ENCODE measurements at places on chromosomes 16 and 17.

GRCh38 chr17:63631626-63632025, 9.4 kb downstream of the MAP3K3 start:
- DNase-seq: no peak

- DNase-seq: no peak
Measured at GRCh38 chr16:23337836-23338550, 35.9 kb downstream of the SCNN1B start.

- no peak for DNase-seq
Measured at GRCh38 chr17:49229805-49230600, 584 bp downstream of the PHOSPHO1 start.

DNA sequence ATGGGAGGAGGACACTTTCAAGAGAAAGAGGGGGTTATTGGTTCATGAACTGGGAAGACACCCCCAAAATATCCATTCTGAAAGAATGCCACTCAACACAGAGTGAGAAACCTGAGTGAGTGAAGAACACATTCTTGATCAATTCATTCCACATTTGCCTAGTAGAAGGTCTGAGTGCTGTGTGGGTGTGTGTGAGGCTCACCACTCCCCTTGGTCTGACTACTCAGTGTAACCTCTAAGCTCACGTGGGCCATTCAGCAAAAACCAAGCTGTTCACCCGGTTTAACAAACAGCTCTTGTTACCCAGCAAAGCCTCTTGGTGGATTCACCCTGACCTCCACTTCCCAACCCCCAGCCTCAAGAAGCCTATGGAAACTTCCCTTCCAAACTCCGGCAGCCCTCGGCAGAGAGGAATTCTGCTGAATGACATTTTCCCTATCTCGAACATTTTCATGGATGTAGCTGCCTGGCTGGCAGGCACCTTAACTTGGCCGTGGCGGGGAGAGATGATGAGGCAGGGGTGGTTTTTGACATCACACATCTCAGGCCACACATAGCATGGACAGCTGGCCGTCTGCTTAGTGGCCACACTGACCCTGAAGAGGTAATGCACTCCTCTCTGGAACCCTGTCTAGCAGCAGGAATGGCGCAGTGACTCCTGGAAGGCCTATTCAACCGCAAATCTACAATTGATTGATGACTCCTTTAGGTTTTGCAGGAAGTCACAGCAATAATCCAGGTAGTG, 11.6 kb downstream of the ST6GALNAC1 start:
- DNase-seq: no peak

GRCh38 chr17:2635241-2635640, 41.8 kb downstream of the PAFAH1B1 start:
- DNase-seq: no peak

DNA sequence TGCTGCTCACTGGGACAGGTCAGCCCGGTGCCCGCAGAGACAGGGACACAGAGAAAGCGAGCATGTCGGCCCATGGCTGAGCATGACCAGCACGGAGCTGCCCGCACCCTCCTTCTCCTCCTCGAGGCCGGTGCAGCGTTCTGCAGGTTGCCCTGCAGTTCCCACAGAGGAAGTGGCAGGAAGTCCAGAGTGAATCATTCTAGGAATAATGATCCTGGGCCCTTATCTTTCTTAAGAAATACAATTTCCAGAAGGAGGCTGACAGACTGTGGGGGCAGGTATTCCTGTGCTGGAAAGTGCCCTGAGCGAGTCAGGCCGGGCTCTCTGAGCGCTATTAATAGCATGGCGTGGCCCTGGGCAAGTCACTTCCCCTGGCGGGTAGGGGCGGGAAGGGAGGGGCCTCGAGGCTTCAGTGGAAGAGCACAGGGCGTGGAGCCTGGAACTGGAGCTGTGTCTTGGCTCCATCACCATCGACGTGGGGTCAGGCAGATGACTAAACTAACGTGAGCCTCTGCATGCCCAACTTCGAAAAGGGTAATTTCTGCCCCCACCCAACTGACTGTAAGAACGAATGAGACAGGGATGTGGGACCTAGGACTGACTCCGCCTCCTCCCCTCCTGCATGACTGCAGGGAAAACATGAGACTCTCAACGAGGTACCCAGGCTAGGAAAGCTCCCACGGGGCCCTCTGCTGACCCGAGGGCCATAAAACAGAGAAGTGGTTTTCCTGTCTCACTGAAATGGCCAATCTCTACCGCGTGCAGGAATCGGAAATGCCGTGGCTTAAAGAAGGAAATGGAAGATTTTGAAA, 9.8 kb downstream of the TMEM204 start:
- DNase-seq: peak; percentile 55

GRCh38 chr17:38606646-38607611, 1.2 kb upstream of the SRCIN1 start:
- no peak for DNase-seq

- peak; percentile 29 for DNase-seq
Measured at GRCh38 chr17:7479213-7480088, at the start of gene ZBTB4. Gene ZBTB4 (minus strand): TSS chr17:7479631. CDS start chr17:7466801, 12,830 bp downstream.

GRCh38 chr17:82434216-82434565, 15.8 kb upstream of the OGFOD3 start:
- DNase-seq: no peak

GRCh38 chr17:3843935-3844516, 2.0 kb downstream of the NCBP3 start:
- DNase-seq: no peak

DNA sequence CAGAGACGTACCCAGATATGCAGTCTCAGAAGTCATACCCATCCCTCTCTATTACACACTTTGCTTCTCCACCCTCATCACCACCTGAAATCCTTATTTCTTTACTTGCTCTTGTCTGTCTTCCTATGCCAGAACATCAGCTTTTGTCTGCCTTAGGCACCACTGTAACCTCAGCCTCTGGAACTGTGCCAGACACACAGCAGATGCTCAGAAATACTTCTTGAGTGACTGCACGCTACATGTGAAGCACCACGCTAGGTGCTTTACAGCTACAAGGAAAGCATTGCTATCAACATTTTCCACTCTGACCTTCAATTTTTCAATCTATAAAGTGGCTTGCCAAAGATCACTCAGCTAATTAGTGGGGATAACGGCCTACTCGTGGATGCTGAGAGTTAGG, 226.8 kb downstream of the CHD9NB start:
- DNase-seq: no peak

DNA sequence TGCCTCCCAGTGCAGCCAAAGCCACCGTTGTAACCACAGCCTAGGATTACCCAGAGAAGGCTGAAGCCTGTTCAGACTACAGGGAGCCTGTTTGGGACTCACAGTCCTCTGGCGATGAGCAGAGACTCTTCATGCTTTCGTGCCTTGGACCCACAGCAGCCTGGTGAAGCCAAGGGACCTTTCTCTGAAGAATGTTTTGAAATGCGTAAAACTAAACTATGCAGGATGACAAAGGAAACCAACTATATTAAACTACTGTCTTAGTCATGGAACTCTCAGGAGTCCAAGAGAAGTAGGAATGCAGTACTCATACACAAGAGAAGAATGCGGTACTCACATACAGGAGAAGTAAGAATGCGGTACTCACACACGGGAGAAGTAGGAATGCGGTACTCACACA, 20.9 kb downstream of the ABR start:
- no peak for DNase-seq

GRCh38 chr17:8922451-8922850, 43.1 kb downstream of the PIK3R5 start:
- DNase-seq: no peak

DNA sequence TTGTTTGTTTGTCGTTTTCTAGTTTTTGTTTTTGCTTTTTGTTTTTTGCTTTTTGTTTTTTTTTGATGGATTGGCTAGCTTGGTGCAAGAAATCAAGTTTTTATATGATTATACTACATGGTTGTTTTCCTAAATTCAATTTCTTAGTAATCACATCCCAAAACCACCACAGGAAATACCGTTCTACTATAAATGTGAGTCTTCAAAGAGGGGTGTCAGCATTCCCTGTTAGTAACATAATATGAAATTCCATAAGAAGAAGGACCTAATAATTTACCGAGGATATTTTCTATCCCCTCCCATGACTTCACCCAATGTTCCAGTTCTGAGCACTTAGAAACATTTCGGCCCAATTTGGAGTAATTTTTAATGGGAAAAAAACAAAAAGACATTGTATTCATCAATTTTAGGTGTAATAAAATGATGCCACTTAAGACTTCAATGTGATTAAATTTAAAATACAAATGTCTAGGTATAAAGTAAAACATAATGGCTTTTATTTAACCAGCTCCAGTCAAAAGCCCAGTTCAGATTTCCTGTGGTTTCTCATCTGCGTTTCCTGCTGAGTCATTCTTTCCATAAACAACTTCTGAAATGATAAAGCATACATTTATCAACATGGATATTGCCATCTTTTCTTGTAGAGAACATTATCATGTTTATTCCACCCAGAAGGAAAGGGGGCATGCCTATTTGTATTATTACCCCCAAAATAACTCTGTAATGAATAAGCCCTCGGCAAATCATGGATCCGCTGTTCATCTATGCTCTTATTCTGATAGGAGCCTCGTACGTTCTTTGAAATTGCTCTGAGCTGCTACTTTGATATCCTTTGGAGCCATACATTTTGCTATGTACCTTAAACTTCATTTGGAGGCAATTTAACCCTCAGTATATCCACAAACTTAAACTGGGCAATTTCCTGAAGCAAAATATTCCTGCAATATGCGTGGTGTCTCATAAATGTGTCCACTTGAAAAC, 28.1 kb downstream of the HSBP1 start:
- DNase-seq: no peak

DNA sequence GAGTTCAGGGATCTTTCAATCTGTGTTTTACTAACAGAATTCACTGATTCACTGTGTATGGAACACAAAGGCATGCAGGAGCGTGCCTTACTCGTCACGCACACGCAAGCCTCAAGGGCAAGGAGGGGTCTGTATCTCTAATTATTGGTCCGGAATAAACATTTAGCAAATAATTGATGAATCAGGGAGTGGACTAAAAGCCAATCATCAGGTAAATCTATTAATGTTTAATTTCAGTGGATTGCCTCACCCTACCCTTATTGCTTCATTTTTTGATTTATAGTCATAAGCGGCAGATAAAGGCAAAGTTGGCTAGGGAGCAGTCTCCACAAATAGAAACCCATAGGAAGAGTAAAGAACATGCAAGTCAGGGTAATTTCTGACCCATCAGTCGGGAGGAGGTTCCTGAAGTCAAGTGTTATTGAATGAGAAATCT, 7.4 kb upstream of the HSD17B2 start:
- no peak for DNase-seq

DNA sequence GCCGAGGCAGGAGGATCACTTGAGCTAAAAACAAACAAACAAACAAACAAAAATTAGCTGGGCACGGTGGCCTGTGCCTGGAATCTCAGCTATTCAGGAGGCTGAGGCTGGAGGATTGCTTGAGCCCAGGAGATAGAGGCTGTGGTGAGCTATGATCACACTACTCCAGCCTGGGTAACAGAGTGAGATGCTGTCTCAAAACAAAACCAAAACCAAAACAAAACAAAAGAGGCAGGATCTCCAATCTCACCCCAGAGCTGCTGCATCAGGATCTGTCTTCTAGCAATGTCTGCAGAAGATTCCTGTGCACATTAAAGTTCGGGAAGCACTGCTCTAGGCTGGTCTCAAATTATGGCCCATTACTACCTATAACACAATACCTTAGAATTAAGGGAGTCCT, 43.1 kb downstream of the MAP2K6 start:
- no peak for DNase-seq

GRCh38 chr16:54318941-54319340, 32.4 kb upstream of the IRX3 start:
- DNase-seq: no peak

DNA sequence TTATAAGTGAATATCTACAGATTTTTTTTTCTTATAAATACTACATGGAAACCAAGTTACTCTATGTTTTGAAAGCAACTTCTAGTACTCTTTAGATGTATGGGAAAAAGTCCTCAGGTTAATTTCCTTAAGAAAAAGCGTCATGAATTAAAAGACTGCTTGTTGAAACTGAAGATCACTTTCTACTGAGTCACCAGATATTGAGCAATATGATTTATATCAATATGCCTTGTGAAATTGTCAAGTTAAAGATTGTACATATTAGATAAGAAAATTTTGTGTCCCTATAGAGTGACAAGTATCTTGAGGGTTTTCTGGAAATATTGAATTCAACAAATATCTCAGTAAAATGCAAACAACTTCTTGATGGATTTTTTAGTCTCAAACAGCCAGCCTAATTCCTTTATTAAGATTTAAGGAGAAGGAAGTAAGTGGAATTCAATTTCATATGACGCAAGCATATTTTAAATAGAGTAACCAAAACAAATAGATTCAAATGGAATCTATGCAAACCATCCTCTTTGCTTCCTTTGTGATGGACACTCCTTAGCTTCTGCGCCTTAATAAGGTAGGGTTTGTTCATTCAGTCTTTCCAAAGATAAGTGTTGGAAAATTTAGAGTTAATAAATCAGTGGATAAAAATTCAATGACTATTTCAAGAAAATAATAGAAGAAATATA, 16.6 kb downstream of the KRT12 start:
- DNase-seq: no peak

- DNase-seq: peak; percentile 90
Measured at GRCh38 chr16:31873556-31874365, at the start of gene ZNF267. Gene ZNF267 (plus strand): TSS chr16:31873807. CDS start chr16:31873967, 160 bp downstream.

- DNase-seq: no peak
Measured at GRCh38 chr17:75601057-75601987, 13.7 kb downstream of the MYO15B start.

GRCh38 chr16:88315543-88316105, 67.1 kb upstream of the ZNF469 start:
- DNase-seq: no peak

- DNase-seq: no peak
Measured at GRCh38 chr16:75494661-75495075, 573 bp downstream of the CHST6 start.

- no peak for DNase-seq
Measured at GRCh38 chr17:36755586-36755985, 154.2 kb downstream of the MRM1 start.

All from stimulated activated naive B cell treated with anti-CD40 and anti-IgM and Interleukin-4, amounts not matched to agents 10 μg/mL and 1 μg/mL and 100 μg/mL, for 72 hours (primary cell).